ENCODE measurements at places on chromosomes 5 and 9.

DNA sequence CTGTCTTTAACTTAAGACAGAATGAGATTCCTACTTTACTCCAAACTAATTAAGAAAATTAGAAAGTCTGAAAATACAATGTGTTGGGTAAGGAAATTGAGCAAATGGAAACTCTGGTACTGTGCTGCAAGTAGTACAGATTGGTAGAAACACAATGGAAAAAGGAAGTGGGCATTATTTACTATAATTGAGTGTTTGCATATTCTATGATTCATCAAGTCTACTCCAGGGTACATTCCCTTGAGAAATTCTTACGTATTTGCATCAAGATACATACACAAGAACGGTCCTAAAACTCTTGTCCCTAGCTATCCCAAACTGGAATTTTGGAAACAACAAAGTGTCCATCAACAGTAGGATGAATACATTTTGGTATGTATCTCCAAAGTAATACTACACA lies 123.5 kb upstream of the TARS1 start:
- DNase-seq = peak; percentile 93

DNA sequence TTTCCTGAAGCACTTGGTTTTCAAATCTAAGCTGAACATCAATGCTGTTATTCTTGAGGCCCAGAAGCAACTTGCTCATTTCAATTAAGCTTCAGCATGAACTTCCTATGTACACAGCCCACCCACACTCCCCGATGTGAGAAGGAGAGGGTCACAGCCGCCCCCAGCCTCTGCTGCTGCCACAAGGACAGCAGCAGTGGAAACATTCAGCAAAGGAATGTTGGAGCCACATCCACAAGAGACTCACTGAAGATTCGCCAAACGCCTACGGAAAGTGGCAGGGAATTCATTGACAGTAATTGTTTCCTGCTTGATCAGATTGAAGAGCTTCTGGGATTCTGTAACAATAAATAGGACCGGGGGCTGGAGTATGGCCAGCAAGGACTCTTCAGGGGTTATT lies 2.9 kb downstream of the TGFBI start:
- DNase-seq = no peak

DNA sequence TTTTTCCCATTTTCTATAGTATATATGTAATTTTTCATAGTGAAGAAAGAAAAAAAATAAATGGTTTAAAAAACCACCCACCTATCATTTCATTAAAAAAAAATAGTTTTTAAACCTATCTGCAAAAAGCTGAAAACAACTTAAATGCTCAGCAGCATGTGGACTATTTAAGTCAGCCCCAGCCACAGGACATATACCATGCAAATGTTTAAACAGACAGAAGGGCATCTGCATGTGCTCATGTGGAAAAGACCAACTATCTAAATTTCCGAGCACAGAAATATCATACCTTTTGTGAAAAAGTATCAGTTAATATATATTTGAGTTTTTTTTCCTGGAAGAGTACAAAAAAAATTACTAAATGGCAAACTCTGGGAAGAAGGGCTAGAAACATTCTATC lies 143.4 kb downstream of the EPB41L4A start:
- no peak for DNase-seq

GRCh38 chr9:18045326-18045725 lies 428.6 kb upstream of the ADAMTSL1 start:
- no peak for DNase-seq

DNA sequence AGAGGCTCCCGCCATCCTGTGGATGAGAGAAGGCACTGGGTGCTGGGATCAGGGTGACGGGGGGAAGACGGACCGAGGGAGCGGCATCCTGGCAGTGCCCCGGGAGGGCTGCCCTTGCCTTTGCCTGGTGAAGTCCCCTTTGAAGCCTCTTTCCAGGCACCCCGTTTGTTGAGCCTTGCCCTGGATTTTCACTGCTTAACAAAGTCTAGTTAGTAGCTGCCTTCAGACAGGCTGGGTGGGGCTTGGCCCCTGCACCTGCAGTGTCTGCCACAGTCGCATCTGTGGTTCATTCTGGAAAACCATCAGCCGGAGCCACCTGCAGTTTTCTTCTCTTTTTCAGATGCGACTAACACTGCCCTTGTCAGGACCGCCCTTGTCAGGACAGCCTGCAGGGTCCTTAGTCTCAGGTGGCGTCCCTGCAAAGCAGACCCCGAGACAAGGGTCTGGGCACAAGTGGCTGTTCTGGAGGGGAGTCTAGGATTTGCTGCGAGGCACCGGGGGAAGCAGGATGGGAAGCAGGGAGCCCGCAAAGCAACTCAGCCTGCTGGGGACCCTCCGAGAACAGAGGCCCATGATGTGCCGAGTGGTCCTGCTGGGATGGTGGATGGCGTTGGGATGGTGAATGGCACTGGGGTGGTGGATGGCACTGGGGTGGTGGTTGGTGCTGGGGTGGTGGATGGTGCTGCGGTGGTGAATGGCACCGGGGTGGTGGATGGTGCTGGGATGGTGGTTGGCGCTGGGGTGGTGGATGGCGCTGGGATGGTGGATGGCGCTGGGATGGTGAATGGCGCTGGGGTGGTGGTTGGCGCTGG lies 147.9 kb upstream of the COL5A1 start:
- DNase-seq = no peak

DNA sequence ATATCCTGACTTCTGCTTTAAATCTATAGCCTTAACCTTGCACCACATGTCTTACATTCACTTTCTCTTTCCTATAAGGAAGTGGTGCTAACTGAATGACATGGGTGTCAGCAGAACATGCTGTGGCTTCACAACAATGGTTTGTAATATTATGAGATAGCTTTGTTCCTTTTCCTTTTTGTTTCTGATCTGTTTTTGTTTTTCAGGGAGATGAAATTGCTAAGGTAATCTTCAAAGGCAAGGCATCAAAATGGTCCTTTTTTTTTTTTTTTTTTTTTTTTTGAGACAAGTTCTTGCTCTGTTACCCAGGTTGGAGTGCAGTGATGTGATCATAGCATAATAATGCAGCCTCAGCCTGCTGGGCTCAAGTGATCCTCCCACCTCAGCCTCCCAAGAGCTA lies 53.6 kb upstream of the RANBP6 start:
- DNase-seq = no peak

GRCh38 chr9:1031951-1032601 lies 18.1 kb upstream of the DMRT2 start:
- no peak for DNase-seq

DNA sequence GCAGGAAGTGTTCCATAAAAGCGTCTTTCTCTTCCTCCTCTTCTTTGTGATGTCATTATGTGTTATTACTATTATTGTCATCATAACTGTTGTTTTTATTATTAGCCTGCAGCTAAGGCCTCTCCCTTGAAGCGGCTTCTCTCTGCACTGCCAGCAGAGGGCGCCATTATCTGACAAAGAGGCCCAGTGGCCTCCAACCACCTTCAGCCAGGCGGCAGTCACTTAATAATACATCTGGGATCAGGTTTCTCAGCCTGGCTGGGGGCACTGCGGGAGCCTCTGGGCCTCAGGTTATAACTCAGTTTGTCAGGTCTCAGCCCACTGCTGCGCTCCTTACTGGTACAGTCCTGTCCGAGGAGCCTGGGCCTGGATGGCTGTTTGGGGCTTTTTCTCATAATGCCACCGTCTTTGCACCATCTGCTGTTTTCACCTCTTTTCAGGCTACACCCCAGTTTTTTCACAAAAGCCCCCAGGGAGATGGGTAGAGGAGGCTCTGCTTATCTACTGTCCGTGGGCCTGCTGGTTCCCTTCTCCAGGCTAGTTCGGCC lies 281.9 kb downstream of the NSG2 start:
- DNase-seq = peak; percentile 63

DNA sequence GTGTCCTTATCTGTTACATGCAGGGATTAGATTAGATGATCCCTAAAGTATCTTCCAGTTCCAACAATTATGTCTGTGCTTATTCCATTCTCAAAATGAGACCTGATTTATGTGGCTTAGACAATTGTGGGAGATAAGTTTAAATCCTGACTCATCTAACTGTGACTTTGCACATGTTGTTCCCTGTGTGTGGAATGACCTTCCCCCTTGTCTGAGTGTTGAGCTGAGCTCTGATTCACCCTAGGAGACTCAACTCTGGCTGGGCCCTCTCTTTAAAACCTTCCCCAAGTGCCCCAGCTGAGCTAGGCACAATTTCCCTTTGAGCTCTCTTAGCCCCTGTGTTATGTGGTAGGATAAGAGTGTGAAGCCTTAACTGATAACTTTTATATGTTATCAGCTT lies 118.9 kb upstream of the ELL2 start:
- peak; percentile 94 for DNase-seq

- DNase-seq = no peak
Measured at GRCh38 chr9:121299467-121300282, 31.7 kb downstream of the GSN start.

- DNase-seq = no peak
Measured at GRCh38 chr5:22531986-22532385, 321.2 kb downstream of the CDH12 start.

DNA sequence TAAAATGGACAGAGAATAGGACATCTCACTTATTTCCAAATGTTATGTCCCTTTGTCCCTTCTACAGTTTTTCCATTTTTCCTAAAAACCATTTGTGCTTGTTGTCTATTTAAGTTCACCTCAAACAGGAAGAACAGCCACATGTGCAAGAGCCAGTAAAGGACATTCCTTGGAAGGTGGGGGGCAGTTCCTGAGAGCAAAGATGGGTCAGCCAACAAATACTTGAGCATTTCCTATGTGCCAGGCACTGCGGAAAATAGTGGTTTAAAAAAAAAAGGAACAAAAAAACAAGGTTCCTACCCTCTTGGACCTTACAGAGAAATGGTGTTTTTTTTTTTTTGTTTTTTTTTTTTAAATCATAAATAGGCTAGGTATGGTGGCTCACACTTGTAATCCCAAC lies 26.8 kb downstream of the ANP32B start:
- peak; percentile 29 for DNase-seq

DNA sequence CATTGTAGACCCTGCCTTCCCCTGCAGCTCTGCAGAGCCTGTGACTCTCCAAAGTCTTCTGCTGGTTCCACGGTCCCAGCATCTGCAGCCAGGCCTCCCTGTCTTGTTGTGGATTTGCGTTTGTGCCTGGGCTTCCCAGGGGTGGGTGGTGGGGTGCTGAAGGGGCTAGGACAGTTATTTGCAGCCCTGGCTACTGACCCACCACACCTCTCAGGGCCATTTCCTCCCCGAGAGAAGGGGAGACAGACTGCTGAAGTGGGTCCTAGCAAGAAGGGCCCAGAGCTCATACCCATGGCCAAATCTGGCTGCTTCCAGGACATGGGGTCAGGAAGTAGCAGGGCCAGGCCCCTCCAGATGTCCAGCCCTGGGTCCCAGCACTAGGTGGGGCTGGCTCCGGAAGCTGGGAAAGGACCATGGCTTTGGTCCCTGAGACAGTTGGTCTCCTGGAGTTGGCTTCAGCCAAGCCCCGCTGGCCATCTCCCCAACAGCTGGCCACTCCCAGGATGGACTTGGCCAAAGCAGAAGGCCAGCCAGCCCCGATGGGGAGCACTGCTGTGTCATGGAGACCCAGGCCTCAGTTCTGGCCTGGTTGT lies 26.3 kb downstream of the GSN start:
- no peak for DNase-seq

DNA sequence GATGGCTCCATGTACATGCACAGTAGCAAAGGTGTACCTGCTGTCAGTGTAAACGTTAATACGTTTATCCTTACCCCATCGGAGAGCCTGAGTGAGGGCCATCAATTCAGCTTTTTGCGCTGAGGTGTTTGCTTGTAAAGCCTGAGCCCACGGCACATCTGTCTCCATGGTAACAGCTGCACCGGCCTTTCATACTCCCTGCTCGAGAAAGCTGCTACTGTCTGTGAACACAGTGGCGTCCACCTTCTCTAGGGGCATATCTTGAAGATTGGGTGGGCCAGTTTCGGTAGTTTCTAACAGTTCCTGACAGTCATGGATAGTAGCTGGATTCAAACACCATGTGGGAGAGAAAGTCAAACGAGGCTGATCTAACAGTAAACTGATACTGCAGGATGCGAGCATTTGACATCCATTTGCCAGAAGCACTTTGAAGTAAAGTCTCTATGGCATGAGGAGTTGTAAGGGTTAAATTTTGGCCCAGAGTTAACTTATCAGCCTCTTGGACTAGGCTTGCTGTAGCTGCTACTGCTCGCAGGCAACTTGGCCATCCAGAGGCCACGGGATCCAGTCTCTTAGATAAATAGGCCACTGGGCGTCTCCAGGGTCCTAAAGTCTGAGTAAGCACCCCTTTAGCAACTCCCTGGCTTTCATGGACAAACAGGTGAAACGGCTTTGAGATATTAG lies 21.0 kb upstream of the RHOBTB3 start:
- DNase-seq = no peak

DNA sequence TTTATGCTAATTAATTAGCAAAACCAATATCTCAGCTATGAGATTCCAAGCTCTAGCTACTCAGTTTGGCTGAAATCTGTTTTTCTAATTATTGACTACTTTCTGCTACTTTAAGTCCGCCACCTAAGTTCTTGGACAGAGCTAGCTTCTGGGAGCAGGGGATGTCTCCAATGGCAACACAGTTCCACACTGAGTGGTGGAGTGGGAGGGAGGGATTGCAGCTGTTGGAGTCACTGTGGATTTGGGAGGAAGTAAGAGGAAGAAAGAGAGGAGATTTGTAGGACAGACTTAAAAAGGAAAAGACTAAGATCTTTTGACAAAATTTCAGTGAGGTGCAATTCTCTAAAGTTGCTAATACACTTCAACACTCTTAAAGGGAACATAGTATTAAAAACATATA lies 450.8 kb downstream of the NFIB start:
- peak; percentile 49 for DNase-seq
